Endothelial cell of umbilical vein (primary cell): ENCODE measurements at places on chromosomes 4 and X. TPM values are rescaled to one million over a fixed set of nuclear protein-coding genes. Genes with fewer than 3 reads are reported as not detected.

Gene SSX4
- total RNA-seq = not detected in 2 replicates

GRCh38 chrX:94123062-94123461, 449.1 kb downstream of the FAM133A start:
- no peak overlapping the region for H3K27ac ChIP-seq
- H3K4me1 ChIP-seq = no peaks in the 10 kb centered on the region
- H3K36me3 ChIP-seq = no peaks in the 10 kb centered on the region
- H3K4me3 ChIP-seq = no peak overlapping the region

- H3K36me3 ChIP-seq = no peaks in the 10 kb centered on the region
These were observed 11.8 kb upstream of the CPE start for GRCh38 chr4:165367040-165367439.

Gene GC
- total RNA-seq = not detected in 2 replicates

- no peak overlapping the region for H3K27ac ChIP-seq
- H3K27me3 ChIP-seq = no peaks in the 10 kb centered on the region
- no peaks in the 10 kb centered on the region for H3K4me1 ChIP-seq
- H3K36me3 ChIP-seq = no peaks in the 10 kb centered on the region
These were observed 645.8 kb upstream of the ATOH1 start for GRCh38 chr4:93182722-93183121.

Gene PHKA2
- 16.7 and 19.9 TPM in 2 replicates for total RNA-seq

Gene NMU
- 3.7 TPM in 1 of 2 replicates, not detected in the other for total RNA-seq

DNA sequence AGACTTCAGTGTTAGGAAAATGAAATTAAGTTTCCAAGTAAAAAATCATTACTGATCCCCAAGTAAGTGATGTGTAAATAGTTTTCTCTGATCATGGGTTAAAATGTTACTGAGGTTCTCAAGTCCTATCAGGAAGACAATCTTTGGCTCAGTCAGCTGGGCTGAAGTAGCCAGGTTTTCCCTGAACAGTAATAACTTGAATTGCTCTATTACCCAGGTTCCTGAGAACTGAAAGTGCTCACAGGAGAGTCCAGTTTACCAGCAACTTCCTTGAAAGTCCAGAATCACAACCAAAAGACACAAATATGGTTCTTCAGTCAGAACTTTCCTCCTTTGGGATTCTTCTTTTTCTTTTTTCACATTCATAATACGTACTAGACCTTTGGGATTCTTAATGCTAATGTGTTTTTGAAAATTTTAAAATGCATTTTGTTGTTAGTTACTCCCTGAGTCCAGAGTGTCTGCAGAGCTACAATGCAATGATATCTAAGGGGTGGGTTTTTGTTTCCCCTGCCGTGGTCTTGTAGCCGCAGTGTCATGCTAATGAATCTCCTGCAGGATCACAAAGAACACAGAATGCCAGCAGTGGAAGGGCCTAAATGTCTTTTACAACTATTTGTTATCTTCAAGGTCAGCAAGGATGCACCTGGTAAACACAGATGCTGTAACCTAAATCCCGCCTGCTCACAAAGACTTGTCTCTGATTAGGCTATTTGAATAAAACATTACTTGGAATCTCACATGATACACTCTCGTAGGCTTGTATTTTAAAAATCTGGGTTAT, 439.8 kb upstream of the NR3C2 start:
- no peak overlapping the region for H3K27ac ChIP-seq
- H3K4me3 ChIP-seq = no peak overlapping the region
- H3K27me3 ChIP-seq = no peaks in the 10 kb centered on the region
- H3K4me1 ChIP-seq = no peaks in the 10 kb centered on the region
- no peaks in the 10 kb centered on the region for H3K36me3 ChIP-seq

DNA sequence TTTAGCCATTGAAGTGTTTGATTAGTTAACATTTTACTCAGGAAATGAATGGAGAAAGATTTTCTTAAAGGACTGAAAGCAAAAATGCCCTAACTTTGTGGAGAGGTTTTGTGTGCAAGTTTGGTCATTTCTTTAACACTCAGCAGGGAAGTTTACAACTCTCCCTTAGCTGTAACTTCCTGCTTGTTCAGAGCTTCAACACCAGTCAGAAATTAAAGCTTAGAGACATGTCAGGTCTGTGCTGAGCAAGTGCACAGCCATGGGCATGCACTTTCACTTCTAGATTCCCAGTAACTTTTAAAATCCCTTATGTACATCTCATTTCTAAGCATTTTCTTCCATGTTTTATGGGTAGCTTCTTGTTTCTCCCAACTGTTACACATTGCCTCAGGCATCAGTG, 326.0 kb downstream of the ACTRT1 start:
- no peaks in the 10 kb centered on the region for H3K36me3 ChIP-seq
- no peak overlapping the region for H3K27ac ChIP-seq
- no peaks in the 10 kb centered on the region for H3K4me1 ChIP-seq
- H3K4me3 ChIP-seq = no peak overlapping the region

- no peaks in the 10 kb centered on the region for H3K27me3 ChIP-seq
- H3K4me1 ChIP-seq = no peaks in the 10 kb centered on the region
- no peaks in the 10 kb centered on the region for H3K36me3 ChIP-seq
- H3K4me3 ChIP-seq = no peak overlapping the region
These were observed 264.9 kb upstream of the ZC4H2 start for GRCh38 chrX:65241059-65241721.

- H3K4me1 ChIP-seq = no peaks in the 10 kb centered on the region
- no peaks in the 10 kb centered on the region for H3K36me3 ChIP-seq
- no peak for DNase-seq
- H3K27ac ChIP-seq = no peak overlapping the region
These were observed 214.0 kb upstream of the LEF1 start for GRCh38 chr4:108382751-108383150.

DNA sequence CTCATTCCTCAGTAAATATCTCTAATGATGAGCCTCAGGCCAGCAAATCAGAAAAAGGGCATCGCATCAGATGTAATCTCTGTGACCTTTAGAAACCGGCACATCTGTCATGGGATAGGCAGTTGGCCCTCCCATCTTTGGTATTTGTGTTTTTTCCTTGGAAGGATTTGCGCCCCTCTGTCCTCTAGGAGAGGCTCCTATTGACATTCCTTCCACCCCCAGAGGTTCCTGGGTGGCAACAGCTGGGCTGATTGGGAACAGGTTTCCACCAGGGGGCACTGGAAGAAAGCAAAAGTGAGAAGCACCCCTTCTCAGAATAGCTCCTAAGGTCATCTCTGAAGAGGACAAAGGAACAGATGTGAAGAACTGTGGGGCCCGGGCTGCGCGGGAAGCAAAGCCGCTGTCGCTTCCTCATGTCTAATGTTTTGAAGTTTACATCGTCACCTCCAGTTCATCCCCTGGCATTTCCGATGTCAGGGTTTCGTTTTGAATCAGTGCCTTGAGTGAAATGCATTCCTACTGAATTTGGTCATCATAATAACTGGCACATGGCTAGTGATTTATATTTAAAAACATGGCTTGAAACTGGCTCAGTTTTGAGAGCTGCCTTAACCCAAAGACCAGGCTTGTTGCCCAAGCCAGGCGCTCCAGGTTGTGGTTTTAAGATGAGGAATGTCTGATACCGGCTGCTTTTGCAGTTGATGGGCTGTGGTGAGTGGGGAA, 6.2 kb downstream of the TXK start:
- H3K27ac ChIP-seq = peak overlapping the region; percentile 88
- H3K4me3 ChIP-seq = no peak overlapping the region
- peaks cover 19% of the 10 kb centered on the region for H3K4me1 ChIP-seq
- no peaks in the 10 kb centered on the region for H3K36me3 ChIP-seq
- peak; percentile 95 for DNase-seq
- H3K27me3 ChIP-seq = no peaks in the 10 kb centered on the region

DNA sequence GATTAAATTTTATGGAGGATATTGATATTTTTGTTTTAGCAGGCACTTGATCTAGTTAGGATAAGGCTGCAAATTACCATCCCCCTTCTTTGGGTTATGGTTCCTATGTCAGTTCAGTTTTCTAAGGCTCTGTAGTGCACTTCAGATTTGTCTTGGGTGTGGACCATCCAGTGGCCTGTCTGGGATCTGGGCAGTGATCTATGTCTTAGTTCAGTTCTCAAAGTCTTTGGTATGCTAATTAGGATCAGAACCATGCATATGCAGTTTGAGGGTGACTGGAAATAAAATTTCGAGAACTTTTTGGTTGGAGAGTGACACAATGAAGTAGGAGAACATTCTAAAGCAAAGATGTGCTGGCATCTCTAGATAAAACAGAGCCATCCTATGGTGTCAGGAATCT, 388.2 kb downstream of the MID1IP1 start:
- no peak overlapping the region for H3K4me3 ChIP-seq
- H3K4me1 ChIP-seq = no peaks in the 10 kb centered on the region
- no peak overlapping the region for H3K27ac ChIP-seq
- no peak for DNase-seq
- H3K27me3 ChIP-seq = no peaks in the 10 kb centered on the region

Gene RRH
- total RNA-seq = 0.31 TPM in 1 of 2 replicates, not detected in the other

- DNase-seq = no peak
- no peaks in the 10 kb centered on the region for H3K27me3 ChIP-seq
- no peak overlapping the region for H3K27ac ChIP-seq
- no peak overlapping the region for H3K4me3 ChIP-seq
These were observed 63.0 kb downstream of the CPZ start for GRCh38 chr4:8655411-8656184.

DNA sequence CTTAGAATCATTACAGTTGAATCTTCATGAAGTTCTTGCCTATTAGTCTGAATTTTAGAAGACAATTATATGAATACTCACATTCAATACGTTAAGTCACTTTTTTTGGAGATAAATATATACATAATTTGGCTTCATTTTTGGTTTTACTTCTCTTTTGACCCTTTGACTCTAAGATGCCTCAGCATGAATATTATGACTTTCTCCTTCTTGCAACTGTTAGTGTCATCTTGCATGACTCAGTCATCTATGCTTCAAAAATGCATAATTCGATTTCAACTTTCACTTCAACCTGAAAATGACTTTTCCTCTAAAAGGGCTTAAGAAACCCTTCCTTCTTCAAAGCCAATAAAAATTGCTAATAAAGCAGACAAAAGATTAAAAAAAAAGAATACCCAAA, 1427.5 kb downstream of the ADGRL3 start:
- H3K4me3 ChIP-seq = no peak overlapping the region
- DNase-seq = no peak
- H3K27me3 ChIP-seq = no peaks in the 10 kb centered on the region
- H3K4me1 ChIP-seq = no peaks in the 10 kb centered on the region

GRCh38 chr4:163895378-163896005, 401.0 kb downstream of the TMA16 start:
- no peaks in the 10 kb centered on the region for H3K27me3 ChIP-seq
- no peak overlapping the region for H3K4me3 ChIP-seq
- no peaks in the 10 kb centered on the region for H3K36me3 ChIP-seq
- no peak overlapping the region for H3K27ac ChIP-seq
- DNase-seq = no peak
- no peaks in the 10 kb centered on the region for H3K4me1 ChIP-seq

DNA sequence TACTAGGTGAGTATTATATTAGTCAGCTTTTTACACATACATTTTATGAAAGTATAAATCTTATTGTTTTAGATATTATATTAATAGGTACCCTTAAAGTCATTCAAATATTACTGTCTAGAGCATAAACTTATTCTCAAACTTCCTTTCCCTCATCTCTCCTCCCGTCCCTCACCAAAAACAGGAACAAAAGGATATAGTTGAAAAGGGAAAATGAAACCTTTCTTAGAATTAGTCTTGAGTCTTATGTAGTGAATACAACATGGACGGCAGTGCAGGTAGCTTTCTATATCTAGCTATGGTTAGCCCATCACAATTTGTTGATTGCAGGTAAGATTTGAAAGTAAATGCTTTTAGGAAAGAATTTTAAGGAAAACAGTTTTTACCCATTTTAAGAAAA, 65.6 kb downstream of the RBPJ start:
- H3K27me3 ChIP-seq = no peaks in the 10 kb centered on the region
- H3K27ac ChIP-seq = no peak overlapping the region
- peaks cover 3% of the 10 kb centered on the region for H3K36me3 ChIP-seq
- no peak overlapping the region for H3K4me3 ChIP-seq
- H3K4me1 ChIP-seq = no peaks in the 10 kb centered on the region

- no peaks in the 10 kb centered on the region for H3K27me3 ChIP-seq
- H3K36me3 ChIP-seq = no peaks in the 10 kb centered on the region
- DNase-seq = no peak
- H3K27ac ChIP-seq = no peak overlapping the region
- no peak overlapping the region for H3K4me3 ChIP-seq
These were observed 10.8 kb upstream of the LDB2 start for GRCh38 chr4:16909281-16909680.

Gene PCDH11X
- total RNA-seq = not detected in 2 replicates

GRCh38 chrX:106707771-106708454, 18.6 kb upstream of the RNF128 start:
- no peaks in the 10 kb centered on the region for H3K36me3 ChIP-seq
- DNase-seq = no peak

Gene SORCS2
- 0.14 TPM in 1 of 2 replicates, not detected in the other for total RNA-seq

Gene GRK4
- 5.9 and 6.3 TPM in 2 replicates for total RNA-seq

- DNase-seq = no peak
- H3K4me3 ChIP-seq = no peak overlapping the region
- no peaks in the 10 kb centered on the region for H3K4me1 ChIP-seq
- no peak overlapping the region for H3K27ac ChIP-seq
- H3K36me3 ChIP-seq = no peaks in the 10 kb centered on the region
These were observed 502.6 kb upstream of the HS3ST1 start for GRCh38 chr4:11931266-11931820.

Gene RIPPLY1
- not detected in 2 replicates for total RNA-seq

Gene ARHGAP6
- 0.69 and 1.4 TPM in 2 replicates for total RNA-seq

Gene NDNF
- not detected in 2 replicates for total RNA-seq

DNA sequence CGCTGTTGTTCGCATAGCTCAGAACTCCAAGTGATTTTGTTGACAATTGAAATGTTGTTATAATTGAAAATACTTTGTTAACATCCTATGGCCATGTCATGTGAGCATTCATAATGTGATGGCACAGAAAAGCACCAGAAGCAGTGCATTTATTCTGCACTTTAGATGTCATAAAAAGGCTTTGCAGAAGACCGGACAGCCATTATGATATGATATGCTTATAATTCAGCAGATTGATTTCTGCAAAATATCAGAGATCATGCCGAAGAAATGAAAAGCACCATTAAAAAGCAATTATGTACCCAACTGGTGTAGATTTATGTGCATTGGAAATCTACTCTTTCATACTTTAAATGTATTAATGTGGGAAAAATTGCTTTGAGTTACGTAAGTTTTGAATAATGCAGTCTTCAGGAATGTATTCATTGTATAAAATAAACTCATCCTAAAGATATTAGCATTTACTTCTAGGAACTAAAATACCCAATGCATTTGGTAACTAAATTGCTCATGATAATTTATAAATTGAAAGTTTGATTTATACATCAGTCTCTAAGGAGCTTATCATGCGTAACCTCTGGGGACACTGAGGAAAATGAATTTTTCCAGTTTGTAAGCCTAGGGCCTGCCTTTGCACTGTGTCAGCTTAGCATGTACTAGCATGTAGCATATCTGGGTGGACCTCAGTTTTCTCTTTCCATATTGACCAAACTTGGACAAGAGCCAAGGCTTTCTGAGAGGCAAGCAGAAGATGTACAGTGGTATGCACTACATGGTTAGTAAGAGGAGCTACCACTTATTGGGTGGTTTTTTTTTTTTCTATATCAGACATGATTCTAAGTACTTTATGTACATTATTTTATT, 43.6 kb downstream of the TLR10 start:
- H3K27ac ChIP-seq = no peak overlapping the region
- no peak overlapping the region for H3K4me3 ChIP-seq

GRCh38 chrX:57906790-57907189, 3.5 kb downstream of the ZXDA start:
- no peaks in the 10 kb centered on the region for H3K36me3 ChIP-seq
- peak overlapping the region; percentile 83 for H3K27ac ChIP-seq
- peak overlapping the region; percentile 70 for H3K4me3 ChIP-seq
- no peaks in the 10 kb centered on the region for H3K27me3 ChIP-seq
- peak; percentile 71 for DNase-seq
- peaks cover 34% of the 10 kb centered on the region for H3K4me1 ChIP-seq
